H7 (cell line): ENCODE measurements at places on chromosomes 4 and X.

- DNase-seq: no peak
These were observed 324.0 kb downstream of the STPG2 start for GRCh38 chr4:97819294-97819693.

GRCh38 chr4:1571165-1572009 is 112.7 kb downstream of the FAM53A start:
- peak; percentile 70 for DNase-seq

GRCh38 chrX:27767387-27767786 is 40.4 kb upstream of the MAGEB10 start:
- DNase-seq: no peak

- no peak for DNase-seq
These were observed 738.1 kb upstream of the PRKX start for GRCh38 chrX:4451591-4451990.

GRCh38 chr4:1215141-1216075 is 33.5 kb downstream of the CTBP1 start:
- DNase-seq: no peak

DNA sequence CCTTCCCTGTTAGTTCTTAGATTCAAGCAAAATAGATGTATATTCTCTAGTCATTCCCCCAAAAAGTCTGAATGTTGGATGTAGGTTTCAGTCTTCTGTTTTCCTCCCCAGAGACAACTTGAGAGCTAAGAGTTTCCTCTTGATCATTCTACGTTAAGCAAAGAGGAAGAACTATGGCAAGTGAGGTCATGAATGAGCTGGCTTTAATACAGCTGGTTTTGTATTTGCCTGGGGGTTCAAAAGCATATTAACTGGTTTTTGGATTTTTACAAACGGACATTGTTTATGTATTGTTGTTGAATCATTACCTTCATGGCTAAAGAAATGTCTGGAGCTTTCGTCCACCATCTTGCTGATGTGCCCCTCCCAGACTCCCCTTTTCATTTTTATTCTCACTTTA is 916.7 kb upstream of the POU3F4 start:
- no peak for DNase-seq

- DNase-seq: peak; percentile 30
These were observed 844.2 kb downstream of the RAPGEF2 start for GRCh38 chr4:159946983-159947615.

DNA sequence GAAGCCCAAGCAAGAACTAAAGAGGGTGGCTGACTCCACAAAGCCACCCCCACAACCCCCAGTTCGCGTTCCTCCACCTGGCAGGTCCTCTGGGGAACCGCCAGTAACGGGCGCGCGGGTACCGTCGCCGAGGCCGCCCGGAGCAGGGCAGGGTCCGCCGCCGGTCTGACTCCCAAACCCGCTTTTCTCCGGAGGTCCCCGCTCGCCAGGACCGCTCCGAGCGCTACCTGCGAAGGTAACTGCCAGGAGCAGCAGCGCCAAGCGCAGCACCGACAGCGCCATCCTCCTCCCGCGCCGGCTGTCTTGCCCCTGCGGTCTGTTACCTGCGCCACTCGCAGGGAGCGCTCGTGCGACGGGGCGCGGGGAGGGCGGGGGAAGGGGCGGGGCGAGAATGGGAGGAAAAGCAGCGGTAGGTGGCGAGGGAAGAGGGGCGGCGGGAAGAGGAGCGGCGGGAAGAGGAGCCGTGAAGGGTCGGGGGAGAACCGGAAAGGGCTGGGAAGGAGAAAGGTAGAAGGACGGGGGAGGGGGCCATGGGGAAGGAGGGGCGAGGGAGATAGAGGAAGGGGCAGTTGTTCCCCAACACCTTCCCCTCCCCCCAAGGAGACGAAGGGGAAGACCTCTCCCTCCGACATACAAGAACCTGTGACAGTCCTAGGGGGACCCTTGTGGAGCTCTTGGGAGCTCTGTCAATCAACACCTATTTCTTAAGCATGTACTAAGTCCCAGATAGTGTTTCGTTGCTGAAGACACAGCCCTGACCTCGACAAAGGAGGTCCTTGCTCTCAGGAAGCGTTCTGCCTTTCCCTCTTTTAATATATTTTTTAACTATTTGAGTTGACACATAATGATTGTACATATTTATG is at the start of gene SPINK2:
SPINK2 (minus strand) TSS at position 321 of the 863 bp plus-strand sequence; CDS start at position 282, 39 bp downstream.
- peak; percentile 95 for DNase-seq

DNA sequence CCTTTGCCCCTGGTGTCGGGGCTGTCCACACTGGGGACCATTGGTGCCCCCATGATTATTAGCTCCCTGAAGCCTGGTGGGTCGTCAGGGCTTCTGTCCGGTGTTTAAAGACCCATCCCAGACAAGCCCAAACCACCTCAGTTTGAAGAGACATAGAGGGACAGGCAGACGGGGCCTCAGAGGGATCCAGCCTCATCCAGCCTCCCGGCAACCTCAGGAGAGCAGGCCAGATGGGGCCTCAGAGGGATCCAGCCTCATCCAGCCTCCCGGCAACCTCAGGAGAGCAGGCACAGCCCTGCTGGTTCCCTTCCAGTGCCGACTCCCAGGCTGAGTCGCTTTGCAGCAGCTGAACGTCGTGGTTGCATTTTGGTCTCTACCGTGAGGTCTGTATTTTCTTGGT is 32.1 kb downstream of the PIGG start:
- DNase-seq: no peak

DNA sequence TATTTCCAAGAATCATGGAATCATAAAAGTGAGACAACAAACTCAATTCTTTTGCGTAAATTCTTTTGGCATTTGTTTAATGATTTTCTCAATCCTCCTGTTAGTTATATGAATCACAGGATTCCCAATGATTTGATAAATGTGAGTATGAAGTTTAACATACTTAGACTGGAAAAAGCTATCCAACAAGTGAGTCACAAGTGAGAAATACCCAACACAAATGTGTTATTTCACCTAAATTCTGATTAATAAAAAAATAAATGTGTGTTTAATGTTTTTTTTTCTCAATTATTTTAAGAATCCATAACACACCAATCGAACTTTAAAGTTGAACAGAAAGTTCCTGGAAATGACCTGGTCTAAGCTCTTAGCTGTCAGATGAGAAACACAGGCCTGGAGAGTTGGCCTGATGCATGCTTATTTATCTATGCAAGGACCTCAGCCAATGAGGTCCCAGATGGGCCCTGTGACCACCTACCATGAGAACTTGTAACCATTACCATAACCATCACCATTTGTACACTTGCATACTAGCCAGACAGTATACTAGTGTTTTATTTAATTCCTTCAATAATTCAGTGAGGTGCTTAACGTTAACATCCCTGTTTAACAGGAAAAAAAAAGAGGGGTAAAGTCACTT is 386.7 kb downstream of the SPRY1 start:
- no peak for DNase-seq

GRCh38 chr4:183670251-183670650 is 11.2 kb downstream of the TRAPPC11 start:
- no peak for DNase-seq

- DNase-seq: no peak
These were observed 822.9 kb downstream of the RAPGEF2 start for GRCh38 chr4:159925770-159926169.

GRCh38 chr4:151434183-151434860 is 25.3 kb downstream of the FHIP1A start:
- DNase-seq: no peak

GRCh38 chrX:133857640-133858269 is 127.6 kb downstream of the GPC3 start:
- no peak for DNase-seq

GRCh38 chr4:127118681-127119080 is 514.1 kb upstream of the INTU start:
- DNase-seq: no peak

- no peak for DNase-seq
These were observed 651.1 kb downstream of the ANKRD50 start for GRCh38 chr4:124061413-124061812.

DNA sequence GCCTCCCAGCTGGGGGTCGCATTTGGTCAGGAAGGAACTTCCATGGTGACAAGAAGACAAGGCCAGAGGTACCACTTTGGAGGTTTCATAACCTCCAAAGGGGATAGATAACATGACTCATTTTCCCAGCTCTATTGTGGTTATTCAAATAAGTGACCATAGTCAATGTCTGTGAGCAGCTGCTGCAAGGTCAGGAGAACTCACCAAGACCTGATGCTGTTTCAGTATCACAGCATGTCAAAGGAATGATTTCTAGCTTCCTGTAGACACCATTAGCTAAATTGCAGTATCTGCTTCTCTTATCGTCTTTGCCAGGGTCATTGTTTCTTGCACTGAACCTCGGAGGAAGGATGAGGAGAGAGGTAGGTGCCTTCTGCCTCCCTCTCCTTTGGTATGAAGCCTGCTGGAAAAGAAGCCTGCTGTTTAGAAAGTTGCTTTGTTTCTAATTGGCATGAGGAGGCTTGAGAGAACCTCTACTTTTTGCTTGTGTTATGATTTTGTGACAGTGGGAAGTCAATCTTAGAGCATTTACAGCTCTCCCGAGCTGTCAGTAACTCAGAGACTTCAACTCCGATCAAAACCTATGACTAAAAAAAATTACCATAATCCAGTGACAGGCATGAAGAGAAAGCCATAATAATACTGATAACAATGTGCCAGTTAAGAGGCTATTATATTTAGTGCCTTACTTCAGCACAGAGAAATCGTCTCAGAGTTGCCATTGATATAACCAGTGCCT is 38.0 kb upstream of the GATB start:
- no peak for DNase-seq

- DNase-seq: no peak
These were observed 250.4 kb upstream of the GIMD1 start for GRCh38 chr4:106618956-106619355.

DNA sequence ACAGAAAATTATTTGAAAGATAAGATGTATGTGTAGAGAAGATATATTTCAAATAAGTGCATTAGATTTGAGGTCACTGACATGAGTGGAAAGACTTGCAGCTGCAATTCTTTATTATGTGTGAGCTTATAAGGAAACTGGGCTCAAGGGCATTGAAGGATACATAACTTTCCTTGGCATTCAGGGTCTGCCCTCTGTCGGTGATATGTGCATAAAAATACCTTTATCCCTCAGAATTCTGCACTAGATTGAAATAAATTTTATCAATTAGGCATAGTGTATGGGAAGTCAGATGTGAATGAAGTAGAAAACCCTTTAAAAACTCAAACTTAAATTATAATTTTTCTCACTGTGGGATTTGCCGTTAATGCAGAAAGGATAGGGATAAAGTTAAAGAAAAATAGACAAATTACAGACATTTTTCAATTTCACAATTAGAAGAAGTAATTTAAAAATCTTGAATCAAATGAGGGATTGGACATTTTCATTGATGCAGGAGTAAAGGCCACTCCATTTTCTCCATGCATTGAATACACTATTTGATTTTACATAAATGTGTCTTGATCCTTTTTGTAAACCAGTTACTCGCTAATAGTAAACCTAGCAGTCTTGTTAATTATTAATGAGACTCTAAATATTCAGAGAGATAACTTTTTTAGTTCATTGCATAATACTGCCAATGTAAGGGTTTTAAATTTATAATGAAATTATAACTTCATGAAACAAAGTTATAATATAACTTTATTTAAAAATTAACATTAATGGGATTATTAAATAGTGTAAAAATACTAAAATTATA is 21.0 kb upstream of the ETNPPL start:
- DNase-seq: no peak

- no peak for DNase-seq
These were observed 97.7 kb upstream of the PDHA2 start for GRCh38 chr4:95742179-95742578.

- no peak for DNase-seq
These were observed 221.1 kb downstream of the BMPR1B start for GRCh38 chr4:94978904-94979303.
